ENCODE measurements at places on chromosomes 2 and 18. TPM values are rescaled to one million over a fixed set of nuclear protein-coding genes. Genes with fewer than 3 reads are reported as not detected.

GRCh38 chr18:9206421-9206820 lies 69.8 kb downstream of the ANKRD12 start:
- DNase-seq = no peak
- H3K4me3 ChIP-seq = no peak overlapping the region
- H3K4me1 ChIP-seq = peaks cover 6% of the 10 kb centered on the region
- peaks cover 5% of the 10 kb centered on the region for H3K36me3 ChIP-seq
- no peak overlapping the region for H3K27ac ChIP-seq

The ANKRD30BL gene
- total RNA-seq = 0.29 TPM

DNA sequence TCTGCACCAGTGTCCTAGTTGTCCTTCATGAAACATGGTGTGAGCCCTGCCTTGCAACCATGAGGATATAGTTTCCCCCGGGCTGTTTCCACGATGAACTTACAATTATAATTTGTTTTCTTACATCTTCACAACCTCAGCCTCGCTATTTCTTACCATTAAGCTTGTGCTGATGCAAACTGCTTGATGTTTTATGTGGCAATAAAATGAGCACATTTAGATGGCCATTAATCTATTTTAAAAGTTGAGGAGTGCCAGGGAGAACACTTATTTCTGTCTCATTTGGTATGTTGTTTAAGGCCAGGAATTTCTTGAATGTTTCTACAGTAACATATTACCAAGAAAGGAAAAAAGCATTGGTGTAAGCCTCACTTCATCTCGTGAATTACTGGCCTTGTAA lies 214.5 kb upstream of the SLC8A1 start:
- no peaks in the 10 kb centered on the region for H3K27me3 ChIP-seq
- no peaks in the 10 kb centered on the region for H3K36me3 ChIP-seq
- no peak overlapping the region for H3K4me3 ChIP-seq
- H3K27ac ChIP-seq = no peak overlapping the region
- H3K4me1 ChIP-seq = peaks cover 8% of the 10 kb centered on the region

DNA sequence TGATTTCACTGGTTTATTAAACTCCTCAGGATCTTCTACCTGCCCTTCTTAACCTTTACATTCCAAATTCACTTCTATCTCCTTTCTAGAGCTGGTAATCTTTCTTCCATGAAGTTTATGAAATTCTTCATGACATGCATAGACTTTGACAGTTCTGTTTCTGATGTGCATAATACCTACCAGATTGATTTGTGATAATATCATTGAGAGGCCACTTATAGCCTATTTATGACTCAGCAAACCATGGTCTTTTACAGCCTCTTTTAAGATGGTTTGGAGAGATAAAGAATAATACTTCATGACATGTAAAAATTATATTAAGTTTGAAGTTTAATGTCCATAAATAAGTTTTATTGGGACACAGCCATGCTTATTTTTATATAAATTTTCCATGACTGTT lies 14.0 kb downstream of the SCN2A start:
- H3K27me3 ChIP-seq = no peaks in the 10 kb centered on the region
- no peak overlapping the region for H3K27ac ChIP-seq
- H3K4me1 ChIP-seq = no peaks in the 10 kb centered on the region
- no peak overlapping the region for H3K4me3 ChIP-seq
- DNase-seq = no peak

DNA sequence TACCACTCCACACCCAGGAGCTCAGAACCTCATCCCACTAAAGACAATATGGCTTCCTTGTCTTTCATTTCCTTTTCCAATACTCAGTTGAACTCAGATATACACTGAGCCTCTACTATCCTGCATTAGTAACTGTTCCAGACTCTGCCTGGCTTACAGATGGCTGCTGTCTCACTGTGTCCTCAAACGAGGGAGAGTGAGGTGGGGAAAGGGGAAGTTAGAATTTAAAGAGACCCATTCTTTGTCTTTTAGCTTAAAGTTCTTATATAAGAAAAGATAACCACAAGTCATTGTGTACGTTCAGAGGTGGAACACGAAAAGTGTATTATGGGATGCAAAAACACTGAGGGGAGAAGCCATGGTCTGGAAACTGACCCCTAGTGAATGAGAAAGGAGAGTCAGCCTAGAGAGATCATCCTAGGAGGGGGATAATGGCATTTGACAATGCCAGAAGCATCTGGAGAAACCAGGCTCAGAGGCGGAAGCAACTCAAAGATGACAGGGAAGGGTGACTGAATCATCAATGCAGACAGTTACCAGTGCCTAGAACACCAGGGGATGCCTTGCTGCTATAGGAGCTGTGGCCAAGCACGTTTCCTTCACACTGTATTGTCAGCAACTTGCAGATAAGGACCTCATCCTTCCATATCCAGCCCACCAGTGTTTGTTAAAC lies 170.7 kb downstream of the CYRIA start:
- no peaks in the 10 kb centered on the region for H3K27me3 ChIP-seq
- H3K4me1 ChIP-seq = no peaks in the 10 kb centered on the region
- no peak for DNase-seq
- H3K27ac ChIP-seq = no peak overlapping the region

GRCh38 chr18:7879717-7880116 lies 312.6 kb downstream of the PTPRM start:
- no peaks in the 10 kb centered on the region for H3K27me3 ChIP-seq
- H3K4me1 ChIP-seq = no peaks in the 10 kb centered on the region
- no peaks in the 10 kb centered on the region for H3K36me3 ChIP-seq
- H3K4me3 ChIP-seq = no peak overlapping the region
- no peak overlapping the region for H3K27ac ChIP-seq

The PAX8 gene
- total RNA-seq = 2.9 TPM
